ENCODE measurements at places on chromosomes 7 and 10.

DNA sequence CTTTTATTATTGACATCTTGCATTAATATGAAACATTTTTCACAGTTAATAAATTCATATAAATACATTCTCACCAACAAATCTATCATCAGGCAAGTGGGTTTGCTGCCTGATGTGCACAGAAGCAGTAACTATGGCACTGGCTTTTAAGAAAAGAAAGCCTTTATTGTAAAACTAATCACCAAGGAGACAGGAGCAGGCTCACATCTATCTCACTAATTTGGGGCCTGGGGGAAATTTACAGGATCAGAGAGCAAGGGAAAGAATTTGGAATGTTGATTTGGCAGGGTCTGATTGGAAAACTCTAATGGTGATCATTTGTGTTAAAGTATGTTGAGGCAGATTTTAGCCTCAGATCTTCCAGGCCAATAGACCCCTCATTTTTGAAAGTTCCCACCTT lies 605.7 kb downstream of the POM121L12 start:
- DNase-seq: no peak

GRCh38 chr7:131721660-131722059 lies 165.2 kb upstream of the PODXL start:
- no peak for DNase-seq

- DNase-seq: no peak
Observed at GRCh38 chr7:36349626-36350025, 40.0 kb upstream of the ANLN start.

- DNase-seq: no peak
Observed at GRCh38 chr7:83934118-83934734, 260.4 kb downstream of the SEMA3A start.

DNA sequence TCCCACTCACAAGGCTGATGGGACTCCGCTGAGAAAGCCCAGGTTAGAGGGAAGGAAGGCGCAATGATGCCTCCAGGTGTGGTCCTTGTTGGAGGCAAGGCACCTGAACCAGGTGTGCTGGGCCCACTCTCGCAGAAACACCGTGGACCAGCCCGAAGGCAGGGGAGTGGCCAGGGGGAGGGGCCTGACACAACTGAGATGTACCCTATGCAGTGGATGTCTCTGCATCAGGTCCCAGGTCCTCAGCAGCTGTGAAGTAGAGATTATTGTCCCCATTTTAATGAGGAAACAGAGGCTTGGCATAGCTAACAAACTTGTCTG lies 32.0 kb downstream of the GBX1 start:
- no peak for DNase-seq

- DNase-seq: no peak
Observed at GRCh38 chr7:29304756-29305155, 110.2 kb downstream of the CHN2 start.

GRCh38 chr10:99450156-99450555 lies 19.7 kb upstream of the GOT1 start:
- DNase-seq: no peak

DNA sequence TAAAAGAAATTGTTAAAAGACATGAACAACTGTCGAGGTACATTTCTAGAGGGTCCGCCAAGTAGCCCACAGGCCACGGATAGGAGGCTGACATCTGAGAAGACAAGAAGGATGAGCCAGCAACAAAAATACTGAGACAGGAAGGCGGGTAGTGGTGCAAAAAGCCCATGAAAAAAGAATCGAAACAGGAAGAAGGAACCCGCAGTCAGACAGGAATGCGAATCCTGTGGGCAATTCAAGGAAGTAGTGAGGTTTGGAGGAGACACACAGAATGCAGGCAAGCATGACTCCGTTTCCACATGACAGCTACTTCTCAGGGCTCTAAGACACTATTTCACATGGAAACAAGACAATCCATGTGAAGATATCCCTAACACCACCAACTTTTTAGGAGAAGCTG lies 125.2 kb downstream of the DOCK4 start:
- DNase-seq: no peak

DNA sequence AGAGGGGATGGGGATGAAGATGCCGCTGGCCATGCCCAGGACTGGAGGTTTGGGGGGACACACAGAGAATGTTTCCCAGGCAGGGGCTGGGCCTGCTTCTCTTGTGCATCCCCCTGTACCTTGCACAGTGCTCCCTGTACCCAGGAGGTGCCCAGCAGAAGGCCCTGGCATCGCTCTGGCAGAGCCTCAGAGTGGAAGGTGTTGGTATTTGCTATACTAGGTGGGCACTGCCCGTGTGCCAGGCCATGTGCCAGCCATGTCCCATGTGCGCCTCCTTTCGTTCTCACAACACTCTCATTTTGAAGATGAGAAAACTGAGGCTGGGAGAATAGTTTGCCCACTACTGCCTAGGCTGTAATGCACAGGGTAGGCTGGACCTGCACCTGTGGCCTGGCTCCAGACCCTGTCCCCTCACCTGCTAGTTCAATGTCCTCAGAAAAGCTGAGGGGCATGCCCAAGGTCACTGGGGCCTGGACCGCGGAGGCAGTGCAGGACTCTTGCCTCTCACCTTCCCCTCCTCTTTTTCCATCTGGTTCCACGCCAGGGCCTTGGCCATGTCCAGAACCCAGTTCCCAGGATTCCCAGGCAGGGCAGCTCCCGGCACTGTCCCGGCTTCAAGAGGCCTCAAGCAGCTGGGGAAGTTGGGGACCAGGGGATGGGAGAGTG lies 64.7 kb downstream of the GOLGA7B start:
- DNase-seq: no peak

DNA sequence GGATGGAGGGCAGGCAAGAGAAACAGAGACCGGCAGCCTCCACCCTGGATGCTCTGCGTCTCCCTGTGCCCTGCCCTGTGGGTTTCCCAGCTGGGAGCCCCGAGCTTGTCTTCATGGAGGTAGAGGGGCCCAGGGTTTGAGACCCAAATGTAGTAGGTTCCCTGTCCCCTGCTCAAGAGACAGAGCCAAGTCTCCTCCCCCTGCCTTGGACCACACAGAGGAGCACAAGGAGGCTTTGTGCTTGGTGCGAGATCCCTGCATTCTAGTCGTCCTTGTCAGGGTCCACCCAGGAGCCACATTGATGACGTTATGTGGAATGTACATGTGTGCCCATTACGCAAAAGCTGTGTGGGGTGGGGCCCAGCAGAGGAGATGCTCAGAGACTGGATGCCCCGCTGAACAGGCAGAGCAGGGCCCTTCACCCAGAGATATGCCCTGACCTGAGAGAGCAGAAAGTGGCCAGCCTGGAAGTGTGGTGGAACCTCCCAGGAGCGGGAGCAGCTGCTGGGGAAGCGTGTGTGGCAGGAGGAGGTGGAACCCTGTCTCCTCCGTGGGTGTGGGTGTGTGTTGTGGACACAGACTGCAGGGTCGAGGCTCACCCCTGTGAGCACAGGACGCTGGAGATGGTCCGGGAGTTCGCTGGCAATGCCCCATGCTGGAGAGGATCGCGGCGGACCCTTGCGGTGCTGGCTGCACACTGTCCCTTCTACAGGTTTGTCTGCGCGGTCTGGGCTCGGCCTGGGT lies 39.3 kb downstream of the VWA2 start:
- DNase-seq: no peak

DNA sequence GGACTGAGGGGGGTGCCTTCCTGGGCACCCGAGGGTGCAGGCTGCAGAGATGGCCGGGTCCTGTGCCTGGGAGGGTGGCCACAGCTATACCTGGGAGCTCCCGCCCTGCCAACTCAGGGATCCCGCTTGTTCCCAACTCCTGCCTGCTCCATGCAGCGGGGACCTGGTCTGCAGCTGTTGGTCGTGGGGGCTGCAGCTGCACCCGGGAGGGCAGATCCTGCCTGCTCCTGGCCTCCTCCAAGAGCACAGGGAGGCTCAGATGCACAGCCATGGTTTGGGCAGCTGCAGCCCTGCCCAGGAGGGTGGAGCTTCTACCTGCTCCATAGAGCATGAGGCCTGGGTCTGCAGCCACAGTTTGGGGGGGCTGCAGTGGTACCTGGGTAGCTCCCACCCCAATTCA lies 13.3 kb upstream of the TCTN3 start:
- no peak for DNase-seq

- no peak for DNase-seq
Observed at GRCh38 chr7:84705706-84706105, 481.1 kb downstream of the SEMA3D start.

- no peak for DNase-seq
Observed at GRCh38 chr10:35020481-35020880, 69.7 kb downstream of the CUL2 start.

- DNase-seq: no peak
Observed at GRCh38 chr7:11642841-11643240, 189.2 kb downstream of the THSD7A start.

DNA sequence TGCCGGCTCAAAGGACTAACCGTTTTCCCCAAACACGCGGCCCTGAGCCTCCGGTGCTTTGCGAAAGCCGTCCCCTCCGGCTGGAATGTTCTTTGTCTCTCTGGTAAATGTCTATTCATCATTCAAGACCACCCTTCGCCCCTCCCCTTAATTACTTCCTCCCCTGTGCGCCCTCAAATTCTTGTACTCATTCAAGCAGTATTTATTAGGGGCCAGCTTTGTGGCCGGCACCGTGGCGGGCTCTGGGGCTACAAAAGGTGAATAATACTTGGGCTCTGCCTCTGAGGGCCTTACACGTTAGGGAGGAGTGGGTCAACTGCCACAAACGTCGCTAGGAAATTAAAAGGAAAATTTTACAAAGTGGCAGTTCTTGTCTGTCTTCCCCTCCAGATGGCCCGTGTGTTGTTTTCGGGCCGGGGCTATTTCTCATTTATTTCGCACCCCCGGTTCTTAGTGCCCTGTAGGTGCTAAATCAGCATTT lies 1.5 kb upstream of the MEST start:
- DNase-seq: no peak

DNA sequence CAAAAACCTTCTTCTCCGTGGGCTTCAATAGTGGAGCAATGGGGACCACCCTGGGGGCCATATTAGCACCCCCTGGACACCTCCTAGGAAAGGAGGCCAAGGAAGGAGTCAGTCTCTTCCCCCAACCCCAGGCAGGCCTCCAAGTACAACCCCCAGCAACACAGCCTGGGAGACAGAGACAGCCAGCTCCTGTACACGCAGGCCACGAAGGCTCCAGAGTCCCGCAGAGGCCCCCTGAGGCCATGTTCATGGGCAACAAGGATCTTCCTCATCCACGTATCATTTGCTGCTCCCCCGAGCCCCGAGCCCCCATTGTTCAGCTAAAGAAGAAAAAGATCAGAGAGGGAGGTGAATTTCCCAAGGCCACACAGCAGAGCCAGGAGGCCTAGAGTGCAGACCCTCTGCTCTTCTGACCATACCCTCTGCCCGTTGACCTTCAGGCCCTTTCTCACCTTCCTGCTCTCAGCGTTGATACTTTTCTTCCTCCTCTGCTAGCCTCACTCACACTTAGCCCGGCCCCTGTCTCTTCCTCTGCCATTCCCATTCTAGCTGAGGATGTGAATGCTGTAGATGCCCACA lies 35.9 kb upstream of the MYL10 start:
- DNase-seq: no peak

DNA sequence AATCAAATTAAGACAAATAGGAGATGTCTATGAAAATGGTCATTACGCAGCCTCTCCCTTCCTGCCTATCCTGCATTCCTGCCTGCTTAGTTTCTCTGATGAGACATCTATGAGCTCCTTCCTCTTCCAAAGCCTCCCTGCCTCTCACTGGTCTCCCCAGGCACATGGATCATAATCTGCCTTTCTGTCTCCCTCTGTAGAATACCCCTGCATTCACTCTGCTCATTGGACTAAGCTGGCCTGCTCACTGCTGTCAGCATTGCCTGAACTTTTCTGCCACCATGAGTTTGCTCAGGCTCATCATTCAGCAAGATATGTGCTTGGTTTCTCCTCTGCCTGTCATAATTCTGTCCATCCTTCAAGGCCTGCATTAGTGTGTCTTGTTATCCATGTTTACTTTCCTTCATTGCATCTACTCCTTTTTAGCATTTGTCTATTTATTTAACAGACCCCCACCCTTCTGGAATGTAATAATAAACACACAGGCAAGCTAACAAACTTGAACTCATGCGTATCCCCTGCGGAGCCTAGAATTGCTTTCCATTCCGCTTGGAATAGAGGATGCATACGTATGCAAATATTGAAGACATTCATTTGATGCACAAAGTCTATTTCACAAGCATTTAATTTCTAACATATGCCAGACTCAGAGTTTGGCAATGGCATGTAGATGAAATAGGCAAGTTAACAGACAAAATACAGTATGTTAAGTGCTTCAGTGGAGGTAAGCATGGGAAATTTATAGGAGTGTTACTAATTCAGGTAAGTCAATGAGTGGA lies 88.3 kb downstream of the PTPRZ1 start:
- DNase-seq: no peak

- DNase-seq: no peak
Observed at GRCh38 chr10:109875828-109876821, 47.2 kb downstream of the XPNPEP1 start.

DNA sequence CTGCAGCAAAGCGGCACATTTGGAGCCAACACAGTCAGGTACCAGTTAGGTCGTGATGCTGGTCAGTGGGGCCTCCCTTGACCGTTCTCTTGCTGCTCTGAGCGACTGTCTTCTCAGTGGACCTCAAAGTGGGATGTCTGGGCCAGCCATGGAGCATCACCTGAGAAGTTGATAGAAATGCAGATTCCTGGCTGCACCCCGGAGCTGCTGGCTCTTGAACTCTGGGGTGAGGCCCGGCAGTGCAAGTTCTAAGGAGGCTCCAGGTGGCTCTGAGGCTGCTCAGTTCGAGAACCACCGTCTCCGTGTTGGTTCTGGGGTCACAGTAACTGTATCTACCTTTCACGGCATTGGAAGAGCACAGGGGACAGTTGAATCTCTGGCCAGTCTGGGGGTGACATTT lies 147.5 kb downstream of the WDR37 start:
- no peak for DNase-seq

DNA sequence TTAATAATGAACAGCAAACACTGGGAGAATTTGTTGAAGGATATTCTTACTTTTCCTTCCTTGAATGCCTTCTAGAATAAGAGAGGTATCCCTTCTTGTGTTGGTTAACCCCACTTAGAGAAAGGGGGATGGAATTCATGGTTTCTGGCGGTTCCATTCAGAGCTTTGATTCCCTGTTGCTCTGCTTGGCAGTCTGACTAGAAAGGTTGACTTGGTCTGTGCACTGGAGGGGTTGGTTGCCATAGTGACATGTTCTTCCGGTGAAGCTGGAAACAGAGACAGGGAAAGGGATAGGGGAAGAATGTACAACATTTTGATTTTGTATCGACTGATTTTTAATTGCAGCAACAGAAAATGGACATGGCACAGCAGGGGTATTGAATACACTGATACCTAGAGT lies 2.5 kb downstream of the TMEM178B start:
- no peak for DNase-seq

DNA sequence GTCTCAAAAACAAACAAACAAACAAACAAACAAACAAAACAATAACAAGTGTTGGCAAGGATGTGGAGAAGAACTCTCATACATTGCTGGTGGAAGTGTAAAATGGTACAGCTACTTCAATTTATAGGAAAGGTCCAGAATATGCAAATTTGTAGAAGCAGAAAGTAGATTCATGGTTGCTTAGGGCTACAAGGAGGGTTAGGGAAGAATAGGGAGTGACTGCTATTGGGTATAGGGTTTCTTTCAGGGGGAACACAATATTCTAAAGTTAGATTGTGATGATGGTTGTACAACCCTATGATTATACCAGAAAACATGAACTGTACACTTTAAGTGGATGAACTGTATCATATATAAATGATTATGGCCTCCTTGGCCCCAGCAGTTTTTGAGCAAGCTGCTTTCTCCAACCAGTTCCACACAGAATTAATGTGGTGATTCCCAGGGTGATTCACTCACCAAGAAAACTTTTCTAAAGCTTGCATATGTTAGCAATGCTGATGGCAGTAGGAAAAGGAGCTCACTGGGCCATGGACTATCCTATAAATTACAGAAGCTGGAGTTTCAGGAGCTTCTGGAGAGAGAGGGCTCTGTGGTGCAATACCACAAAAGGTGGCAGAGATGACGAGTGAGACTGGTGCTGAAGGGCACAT lies 52.8 kb upstream of the KCNIP2 start:
- no peak for DNase-seq
